Urinary bladder (tissue), 4 donors: ENCODE measurements at places on chromosomes 7 and 10. TPM values are rescaled to one million over a fixed set of nuclear protein-coding genes. Genes with fewer than 3 reads are reported as not detected.

DNA sequence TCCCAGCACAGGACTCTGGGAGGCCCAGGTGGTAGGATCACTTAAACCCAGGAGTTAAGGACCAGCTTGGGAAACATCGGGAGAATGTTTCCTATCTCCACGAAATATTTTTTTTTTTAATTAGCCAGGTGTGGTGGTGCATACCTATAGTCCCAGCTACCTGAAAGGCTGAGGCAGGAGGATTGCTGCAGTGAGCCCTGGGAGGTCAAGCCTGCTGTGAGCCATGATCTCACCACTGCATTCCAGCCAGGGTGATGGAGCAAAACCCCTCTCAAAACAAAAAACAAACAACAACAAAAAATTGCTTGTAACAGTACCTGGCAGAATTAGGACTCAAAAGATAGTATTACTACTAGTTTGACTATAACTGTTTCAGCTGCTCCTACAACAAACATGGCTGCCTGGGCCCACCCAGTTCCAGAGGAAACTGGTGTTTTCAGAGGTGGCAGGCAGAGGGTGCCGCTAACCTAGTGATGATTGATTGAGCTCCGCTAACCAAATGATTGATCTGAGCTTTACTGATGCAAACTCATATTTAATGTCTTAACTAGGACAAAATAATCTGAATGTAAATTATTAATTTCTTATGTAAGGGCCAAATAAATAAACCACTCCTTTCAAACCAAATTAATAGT, 57.0 kb downstream of the AP3M1 start:
- DNase-seq, result no peak

GRCh38 chr7:88015309-88015708, 81.3 kb downstream of the ADAM22 start:
- no peak for DNase-seq

DNA sequence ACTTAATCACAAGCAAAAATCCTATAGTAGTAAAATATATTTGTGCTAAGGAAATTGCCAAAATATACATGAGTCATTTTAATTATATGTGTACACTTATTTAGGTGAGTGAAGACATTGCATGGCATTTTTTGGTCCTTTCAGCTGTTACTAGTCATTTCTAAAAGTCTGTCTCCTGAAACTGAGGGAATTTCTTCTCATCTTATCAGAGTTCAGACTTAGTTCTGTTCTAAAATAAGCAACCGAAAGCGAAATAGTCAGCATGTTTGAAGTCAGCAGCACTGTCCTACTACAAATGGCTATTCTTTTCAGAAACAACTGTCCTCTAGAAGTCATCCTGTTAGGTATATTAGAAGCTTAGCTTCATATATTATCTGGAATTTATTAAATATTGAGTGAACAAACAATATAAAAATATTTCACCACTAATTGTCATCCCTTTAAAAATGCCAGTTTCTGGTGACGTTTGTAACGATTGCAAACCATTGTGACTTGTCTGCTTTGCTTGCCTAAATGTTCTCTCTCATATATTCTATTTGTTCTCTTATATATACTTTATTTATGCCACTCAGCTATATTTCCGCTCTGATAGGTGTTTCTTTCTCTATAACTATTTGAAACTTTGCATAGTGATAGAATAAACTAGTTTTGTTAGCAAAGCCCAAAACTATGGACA, 227.4 kb upstream of the KAT6B start:
- DNase-seq, result no peak

DNA sequence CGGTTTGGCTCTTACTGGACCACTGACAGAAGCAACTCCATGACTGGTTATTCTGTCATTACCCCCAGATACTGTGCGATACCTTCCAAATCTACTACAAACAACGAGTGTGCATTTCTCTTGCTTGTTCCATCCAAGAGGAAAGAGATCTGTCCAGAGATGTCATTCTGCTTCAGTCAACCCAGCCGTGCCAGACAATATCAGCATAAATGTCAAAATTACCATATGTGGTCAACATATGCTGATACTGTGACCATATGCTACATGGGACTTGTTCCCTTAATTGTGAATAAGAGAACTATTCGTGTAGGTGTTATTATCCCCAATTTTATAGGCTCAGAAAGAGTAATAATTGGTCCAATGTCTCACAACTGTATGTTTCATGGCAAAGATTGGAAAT, 143.2 kb upstream of the PRSS1 start:
- no peak for DNase-seq

DNA sequence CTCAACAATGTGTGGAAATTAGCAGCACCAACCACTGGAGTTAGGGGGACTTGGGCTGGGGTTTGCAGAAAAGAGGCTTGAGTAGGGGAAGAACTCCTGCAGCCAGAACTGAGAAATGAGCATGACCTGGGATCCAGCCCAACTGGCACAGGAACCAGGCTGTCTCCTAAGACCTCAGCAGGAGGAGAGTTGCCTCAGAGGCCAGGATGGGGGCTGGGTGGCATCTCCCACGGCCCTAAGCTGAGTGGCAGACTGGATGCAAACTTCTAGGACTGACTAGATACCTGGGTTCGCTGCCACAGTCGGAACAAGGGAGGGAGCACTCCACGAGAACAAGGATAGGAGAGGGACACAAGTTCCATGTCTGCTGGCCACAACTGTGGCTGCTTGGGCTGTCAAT, 62.6 kb downstream of the RNF32 start:
- no peak for DNase-seq

DNA sequence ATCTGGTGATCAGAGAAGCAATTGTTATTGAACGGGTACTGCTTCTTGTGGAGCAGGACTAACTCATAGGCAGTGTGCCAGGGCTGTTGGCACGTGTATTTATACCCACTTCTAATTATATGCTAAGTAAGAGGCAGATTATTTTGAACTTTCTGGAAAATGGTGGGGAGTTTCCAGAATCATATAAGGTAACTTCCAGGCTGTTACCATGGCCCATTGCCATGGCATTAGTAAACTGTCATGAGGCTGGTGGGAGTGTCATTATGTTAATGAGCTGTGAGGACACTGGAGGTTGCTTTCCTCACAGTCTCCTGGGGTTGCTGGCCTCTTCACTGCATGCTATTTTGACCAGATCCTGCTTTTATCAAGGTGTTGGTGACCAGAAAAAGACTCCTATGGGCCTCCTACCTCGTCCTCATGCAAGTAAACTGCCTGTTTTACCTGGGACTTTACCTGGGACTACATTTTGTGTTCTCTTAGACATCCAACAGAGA, 122.6 kb downstream of the KCND2 start:
- no peak for DNase-seq

DNA sequence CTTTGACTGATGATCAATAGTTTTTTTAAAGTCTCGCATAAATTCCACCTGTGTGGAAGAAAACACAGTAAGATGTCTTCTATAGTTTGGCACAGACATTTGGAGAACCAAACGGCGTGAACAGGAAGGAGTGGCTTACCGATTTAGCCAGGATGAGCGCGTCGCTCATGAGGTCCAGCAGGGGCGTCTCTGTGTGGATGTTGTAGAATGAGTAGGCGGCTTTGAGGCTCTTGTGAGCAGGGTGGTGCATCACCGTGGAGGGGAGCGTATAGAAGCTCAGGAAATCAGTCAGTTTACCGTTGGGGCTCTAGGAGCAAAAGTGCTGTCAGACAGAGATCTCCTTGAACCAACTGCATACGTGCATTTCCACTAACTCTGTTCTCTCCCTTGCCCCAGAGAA, 15.5 kb downstream of the RPP38 start:
- no peak for DNase-seq

DNA sequence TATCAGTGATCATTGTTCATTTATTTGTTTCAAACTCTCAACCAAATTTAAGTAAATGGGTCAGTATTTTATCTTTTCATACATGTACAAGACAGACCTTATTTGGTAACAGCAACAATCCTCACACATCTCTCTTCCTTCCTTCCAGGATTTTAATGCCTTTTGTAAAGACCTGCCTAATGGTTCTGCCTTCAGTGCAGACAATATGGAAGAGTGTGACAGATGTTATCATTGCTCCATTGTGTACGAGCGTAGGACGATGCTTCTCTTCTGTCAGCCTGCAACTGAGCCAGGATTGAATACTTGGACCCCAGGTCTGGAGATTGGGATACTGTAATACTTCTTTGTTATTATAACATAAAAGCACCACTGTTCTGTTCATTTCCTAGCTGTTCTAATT, 6.3 kb downstream of the CAV2 start:
- no peak for DNase-seq

- no peak for DNase-seq
These were observed 100.5 kb upstream of the CARD11 start for GRCh38 chr7:3143869-3144775.

DNA sequence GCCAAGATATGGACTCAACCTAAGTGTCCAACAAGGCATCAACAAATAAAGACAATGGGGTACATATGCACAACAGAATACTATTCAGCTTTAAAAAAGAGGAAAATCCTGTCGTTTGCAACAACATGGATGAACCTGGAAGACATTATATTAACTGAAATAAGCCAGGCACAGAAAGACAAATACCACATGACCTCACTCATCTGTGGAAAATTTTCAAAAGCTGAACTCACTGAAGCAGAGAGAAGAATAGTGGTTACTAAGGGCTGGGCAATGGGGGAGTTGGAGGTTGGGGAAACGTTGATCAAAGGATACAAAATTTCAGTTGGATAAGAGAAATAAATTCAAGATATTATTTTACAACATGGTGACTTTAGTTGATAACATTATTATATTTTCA, 221.4 kb upstream of the PITRM1 start:
- no peak for DNase-seq

DNA sequence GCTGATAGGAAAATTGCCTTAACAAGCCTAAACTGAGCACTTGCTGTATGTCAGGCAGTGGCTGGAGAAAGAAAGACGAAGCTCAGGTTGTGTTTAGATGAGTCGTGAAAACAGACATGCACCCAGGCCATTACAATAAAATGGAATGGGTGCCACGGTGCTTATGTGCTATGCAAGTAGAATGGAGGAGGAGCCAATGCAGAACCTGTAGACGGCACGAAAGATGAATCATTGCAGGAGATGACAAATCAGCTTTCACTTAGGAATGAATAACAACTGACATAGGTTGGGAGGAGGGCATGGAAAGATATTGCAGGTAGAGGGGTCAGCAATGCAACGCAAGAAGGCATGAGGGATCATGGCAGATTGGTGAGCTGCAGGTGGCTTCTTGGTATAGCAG, 61.2 kb upstream of the ARHGAP21 start:
- DNase-seq, result no peak

DNA sequence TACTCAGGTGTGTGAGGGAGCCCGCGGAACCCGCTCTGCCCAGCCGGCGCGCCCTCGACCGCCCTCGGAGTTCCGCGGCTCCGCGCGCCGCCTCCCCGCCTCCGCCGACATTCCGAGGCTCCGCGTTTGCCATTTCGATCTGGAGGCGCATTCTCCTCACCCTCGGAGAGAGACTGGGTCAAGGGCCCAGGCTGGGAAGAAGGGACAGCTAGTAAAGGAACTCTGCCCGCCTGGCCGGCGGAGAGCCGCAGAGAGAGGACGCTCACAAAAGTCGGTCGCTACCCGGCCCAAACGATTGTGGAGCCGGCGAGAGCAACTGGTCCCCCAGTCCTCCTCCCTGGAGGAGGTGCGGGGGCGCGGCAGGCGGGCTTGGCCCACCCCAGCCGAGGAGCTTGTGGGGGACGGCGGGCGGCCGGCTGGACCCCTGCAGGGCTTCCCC, 74.5 kb upstream of the LEP start:
- no peak for DNase-seq

GRCh38 chr10:24952143-24952706, at the start of gene PRTFDC1:
TSS of gene PRTFDC1 (minus strand) at chr10:24952606. CDS start at chr10:24952575, 31 bp downstream.
- peak; percentile 31 for DNase-seq

DNA sequence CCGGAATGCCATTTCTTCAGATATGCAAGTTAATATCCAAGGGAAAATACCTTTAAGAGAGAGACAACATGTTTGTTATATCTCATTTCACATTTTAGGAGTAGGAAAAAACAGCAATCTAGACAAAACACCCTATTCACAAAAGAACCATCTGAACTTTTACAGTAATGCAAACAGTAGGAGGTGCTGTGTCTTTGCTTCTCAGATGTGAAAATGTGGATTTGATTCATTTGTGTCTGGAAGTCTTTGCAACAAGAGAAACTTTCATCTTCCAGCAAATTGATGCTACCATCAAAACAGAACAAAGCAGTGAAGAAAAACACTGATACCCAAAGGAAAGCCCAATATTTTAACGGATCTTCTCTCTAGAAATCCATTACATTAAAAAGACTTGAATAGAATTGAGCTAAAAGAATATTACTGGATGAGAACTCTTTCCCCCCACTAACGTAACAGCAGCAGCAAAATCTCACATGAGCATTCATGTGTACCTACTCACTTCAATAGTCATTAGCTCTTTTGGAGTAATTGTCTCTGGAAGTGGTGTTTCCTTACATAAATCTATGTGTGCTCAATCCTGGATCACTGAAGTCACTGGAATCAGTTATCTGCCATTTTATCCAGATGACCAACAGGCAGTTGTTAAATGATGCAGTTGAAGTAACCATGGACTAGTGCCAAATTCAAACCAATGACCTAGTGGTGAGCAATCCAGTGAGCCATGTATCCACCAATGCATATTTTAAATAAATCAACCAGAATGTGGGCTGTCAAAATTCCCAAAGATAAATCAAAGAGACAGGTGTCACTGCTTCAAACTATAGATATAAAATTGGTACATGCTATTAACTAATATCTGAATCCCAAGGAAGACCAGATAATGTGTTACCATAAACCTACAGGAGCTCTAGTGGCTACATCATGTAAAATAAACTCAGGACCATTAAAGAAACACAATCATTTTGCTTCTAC, 1.8 kb downstream of the SEMA3C start:
- DNase-seq, result no peak

GRCh38 chr10:75971402-75972211, 540.2 kb downstream of the LRMDA start:
- no peak for DNase-seq

DNA sequence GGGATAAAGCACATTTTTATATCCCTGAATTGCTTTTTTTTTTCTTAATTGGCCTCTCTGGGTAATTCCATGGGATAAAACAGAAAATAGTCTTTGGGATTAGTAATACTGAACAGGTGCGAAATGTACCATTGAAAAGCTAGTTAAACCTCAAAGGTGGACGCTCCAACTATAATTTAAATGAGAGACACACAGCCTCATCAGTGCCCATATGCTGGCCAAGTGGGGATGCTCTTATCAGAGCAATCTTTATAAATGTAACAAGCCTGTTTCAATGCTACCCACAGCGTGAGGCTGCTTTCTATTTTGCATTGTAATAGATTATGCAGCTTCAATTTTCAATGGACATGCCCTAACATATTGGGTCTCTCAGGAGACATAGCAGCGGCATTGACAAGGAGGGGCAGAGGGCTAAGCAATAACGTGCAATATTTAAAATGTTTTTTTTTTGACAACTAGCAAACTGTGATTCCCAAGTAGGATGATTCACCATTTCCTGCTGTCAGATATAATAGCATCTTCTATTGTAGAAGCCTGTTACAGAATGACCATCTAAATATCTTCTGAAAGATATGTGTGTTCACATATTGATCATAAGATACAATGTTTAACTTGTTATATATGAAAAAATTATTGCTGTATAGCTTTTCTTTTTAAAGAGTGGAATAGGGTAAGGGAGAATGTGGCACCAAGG, 91.3 kb upstream of the BET1 start:
- DNase-seq, result no peak

ADIRF gene
- total RNA-seq, result 112 TPM

OPALIN gene
- not detected for total RNA-seq

CPA4 gene
- 3.8 TPM for total RNA-seq

SCIN gene
- total RNA-seq, result 10.7 TPM

ETV1 gene
- total RNA-seq, result 34.1 TPM

CLRN3 gene
- total RNA-seq, result 0.42 TPM

MGAM2 gene
- total RNA-seq, result 0.05 TPM

ADCY1 gene
- total RNA-seq, result 3.7 TPM

SLC26A5 gene
- 1.6 TPM for total RNA-seq

CXCL12 gene
- 154 TPM for total RNA-seq

PGAM2 gene
- 3.1 TPM for total RNA-seq

CNNM1 gene
- total RNA-seq, result 1.6 TPM

PDSS1 gene
- 10.3 TPM for total RNA-seq

OR2A12 gene
- not detected for total RNA-seq
